ENCODE measurements at places on chromosomes 3 and 15. TPM values are rescaled to one million over a fixed set of nuclear protein-coding genes. Genes with fewer than 3 reads are reported as not detected.

DNA sequence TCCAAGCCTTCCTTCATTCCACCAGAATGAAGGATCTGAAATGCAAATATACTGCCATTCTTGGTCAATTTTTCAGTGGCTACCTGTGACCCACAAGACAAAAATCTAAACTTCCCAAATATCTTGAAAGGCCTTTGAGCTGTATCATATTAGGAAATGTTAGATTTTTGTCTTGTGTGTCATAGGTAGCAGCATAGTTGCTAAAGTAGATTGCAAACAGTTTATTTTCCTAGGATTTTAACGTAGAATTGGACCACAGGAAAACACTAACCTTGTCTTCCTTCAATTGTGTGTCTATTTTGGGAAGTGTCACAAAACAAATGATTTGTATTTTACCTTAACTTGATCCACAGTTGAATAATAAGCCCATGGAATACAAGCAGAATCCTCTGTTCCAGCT is 42.4 kb downstream of the CP start:
- DNase-seq: peak; percentile 68

- DNase-seq: peak; percentile 40
Measured at GRCh38 chr15:98903377-98904018, 104.1 kb downstream of the PGPEP1L start.

- no peak for DNase-seq
Measured at GRCh38 chr3:149898771-149899170, 71.9 kb downstream of the PFN2 start.

- DNase-seq: no peak
Measured at GRCh38 chr3:31421314-31422048, 111.2 kb upstream of the STT3B start.

GRCh38 chr15:73317651-73318462 is 50.9 kb downstream of the HCN4 start:
- DNase-seq: no peak

DNA sequence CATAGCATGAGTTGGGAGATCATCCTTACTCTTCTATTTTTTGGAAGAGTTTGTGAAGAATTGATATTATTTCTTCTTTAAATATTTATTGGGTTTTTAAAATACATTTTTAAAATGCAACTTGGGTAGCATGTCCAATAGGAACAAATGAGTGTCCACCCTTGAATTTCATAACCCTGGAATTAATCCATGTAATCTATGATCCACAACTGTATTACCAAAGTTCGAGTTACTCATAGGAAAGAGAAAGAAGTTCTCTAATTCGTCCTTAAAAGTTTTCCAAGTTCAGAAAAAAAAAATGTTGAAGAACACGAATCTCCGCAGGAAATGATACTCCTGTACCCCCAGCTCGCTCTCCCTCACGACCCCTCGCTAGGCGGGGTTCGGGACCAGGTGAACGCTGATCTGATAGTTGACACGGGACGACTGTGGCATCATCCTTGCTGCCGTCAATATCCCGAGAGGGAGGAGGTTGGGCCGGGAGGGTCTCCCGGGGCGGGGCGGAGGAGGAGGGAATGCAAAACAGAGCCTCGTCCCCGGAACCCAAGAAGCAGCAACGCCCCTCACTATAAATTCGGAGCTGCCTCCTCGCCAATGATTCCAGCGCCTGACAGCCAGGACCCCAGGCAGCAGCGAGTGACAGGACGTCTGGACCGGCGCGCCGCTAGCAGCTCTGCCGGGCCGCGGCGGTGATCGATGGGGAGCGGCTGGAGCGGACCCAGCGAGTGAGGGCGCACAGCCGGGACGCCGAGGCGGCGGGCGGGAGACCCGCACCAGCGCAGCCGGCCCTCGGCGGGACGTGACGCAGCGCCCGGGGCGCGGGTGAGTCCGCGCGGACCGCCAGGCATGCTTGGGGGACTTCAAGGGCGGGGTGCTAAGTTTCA is at the start of gene AGTR1:
Gene AGTR1, plus strand, starts transcription at position 598 of the 884 bp plus-strand sequence. CDS start 43,133 bp downstream, outside the sequence.
- no peak for DNase-seq

Gene GOLGA6L4
- 0.73 TPM for total RNA-seq

Gene SLC9C1
- not detected for total RNA-seq

Gene ILDR1
- 5.6 TPM for total RNA-seq

Gene IL5RA
- not detected for total RNA-seq
